ENCODE measurements at places on chromosomes 3 and 15.

DNA sequence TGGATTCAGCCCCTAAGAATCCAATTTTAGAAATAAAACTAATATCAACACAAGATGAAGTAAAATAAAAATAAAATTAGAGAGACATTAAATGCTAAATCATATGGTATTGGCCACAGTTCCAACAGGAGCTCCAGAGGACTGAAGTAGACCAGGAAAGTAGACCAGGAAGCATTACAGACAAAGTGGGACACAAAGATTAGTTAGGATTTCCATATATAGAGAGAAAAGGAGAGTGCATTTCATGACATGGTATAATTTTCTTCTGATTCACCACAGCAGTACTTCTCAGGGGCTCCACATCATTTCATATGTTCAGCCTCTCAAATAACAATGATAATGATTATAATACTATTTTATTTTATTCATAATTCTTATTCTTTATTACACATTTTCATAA is 18.3 kb downstream of the FGF7 start:
- DNase-seq, result no peak

DNA sequence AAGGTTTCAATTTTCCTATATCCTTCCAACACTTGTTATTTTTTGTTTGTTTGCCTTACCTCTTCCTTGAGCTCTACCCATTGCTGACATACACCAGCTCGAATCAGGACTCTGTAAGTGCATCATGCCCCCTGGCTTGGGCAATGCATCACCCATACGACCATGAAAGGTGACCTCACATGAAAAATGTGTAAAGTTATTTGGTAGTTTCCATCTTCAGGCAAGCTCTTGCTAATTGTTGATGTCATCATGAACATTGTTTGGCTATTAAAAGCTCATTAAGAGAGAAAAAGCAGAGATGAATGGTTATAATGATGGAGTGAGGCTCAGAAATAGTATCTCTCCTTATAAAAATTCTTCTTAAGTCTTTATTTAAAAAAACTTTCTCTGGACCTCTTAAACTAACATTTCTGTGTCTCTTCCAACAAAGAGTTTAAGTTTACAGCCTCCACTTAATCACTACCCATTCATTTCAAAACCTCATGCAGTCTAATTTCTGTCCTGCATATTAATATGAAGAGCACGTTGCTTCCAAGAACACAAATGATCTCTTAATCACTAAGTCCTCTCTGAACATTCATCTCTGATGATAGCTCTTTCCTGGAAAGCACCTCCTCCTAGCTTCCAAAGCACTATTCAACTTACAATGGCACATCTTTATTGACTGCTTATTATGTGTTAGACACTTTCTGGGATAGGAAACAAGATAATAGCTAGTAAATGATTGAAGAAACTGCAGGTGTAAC is 236.3 kb downstream of the NFKBIZ start:
- DNase-seq, result no peak

DNA sequence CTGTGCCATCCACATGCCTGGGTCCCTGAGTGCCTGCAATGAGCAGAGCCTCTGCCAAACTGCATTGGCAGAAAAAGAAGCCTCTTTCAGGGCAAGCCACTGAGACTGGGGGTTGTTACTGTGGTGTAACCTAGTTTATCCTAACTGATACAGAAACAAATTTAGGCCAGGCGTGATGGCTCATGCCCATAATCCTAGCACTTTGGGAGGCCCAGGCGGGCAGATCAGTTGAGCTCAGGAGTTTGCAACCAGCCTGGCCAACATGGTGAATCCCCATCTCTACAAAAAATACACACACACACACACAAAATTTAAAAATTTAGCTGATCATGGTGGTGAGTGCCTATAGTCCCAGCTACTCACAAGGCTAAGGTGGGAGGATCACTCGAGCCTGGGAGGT is 221.6 kb downstream of the TBC1D2B start:
- no peak for DNase-seq

- no peak for DNase-seq
Observed at GRCh38 chr3:108396336-108396735, 100.0 kb downstream of the HHLA2 start.

GRCh38 chr3:53630547-53630946 is 136.1 kb downstream of the CACNA1D start:
- DNase-seq, result no peak

DNA sequence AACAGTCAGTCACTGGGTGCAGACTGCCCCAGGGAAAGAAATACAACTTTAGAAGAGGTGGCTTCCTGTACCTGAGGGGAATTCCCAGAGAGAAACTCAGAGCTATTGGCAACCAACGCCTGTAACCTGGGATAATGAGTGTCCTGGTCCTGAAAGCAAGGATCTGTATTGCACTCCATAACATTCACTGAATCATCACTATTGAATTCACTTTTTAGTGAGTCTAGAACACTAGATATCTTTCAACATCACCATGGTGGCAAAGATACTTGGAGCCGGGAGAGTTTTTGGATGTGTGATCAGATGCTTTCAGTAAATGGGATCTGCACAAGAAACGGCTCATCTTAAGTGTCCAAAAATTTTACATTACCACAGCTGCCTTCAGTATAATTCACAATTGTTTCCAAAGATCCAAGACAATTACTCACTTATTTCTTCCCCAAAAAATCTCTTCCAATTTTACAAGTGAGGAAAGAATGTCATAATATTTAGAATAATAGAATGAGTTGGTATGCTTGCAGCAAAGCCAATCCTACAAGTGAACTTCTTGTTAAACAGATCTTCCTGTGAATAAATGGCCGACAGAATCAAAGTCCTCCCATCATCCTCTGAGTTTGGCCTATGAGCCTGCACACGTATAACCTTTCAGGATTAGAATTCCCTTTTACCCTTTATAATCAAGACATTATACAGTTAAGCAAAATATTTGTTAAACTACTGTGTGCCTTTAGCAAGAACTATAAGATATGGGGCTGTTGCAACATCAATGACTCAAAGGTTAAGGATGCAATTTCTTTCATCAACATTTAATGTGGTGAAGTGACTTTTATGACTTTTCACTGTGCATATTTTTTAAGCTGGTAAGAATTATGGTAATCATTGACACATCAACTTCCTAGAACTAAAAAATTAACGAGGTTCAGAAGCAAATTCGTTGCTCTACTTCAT is 243.3 kb upstream of the COL8A1 start:
- DNase-seq, result no peak

GRCh38 chr15:67307156-67307555 is 52.6 kb downstream of the IQCH start:
- DNase-seq, result no peak

- DNase-seq, result no peak
Observed at GRCh38 chr3:52379610-52380009, 63.5 kb downstream of the DNAH1 start.

GRCh38 chr15:45200799-45201556 is 13.2 kb upstream of the SHF start:
- peak; percentile 80 for DNase-seq

- no peak for DNase-seq
Observed at GRCh38 chr3:128040660-128041059, 11.6 kb upstream of the SEC61A1 start.

DNA sequence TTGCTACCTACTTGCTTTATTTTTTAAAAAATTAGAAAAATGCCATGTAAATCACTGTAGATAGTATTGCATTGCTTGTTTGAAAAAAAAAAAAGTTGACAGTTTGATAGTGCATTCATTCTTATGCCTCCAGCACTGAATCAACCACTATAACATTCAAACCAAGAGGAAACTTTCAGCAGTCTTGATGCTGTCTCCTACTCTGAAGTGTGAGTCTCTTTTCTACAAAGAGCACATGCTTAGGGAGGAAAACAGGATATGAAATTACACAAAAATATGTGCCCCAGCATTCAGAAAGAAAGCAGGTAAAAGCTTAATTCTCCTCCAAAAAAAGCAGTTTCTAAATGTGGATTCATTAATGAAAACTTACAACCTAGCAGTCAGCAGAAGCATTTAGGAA is 78.3 kb downstream of the ZBTB20 start:
- DNase-seq, result no peak

- no peak for DNase-seq
Observed at GRCh38 chr15:82805994-82806406, at the start of gene FSD2. Gene FSD2 (minus strand): TSS chr15:82806069. CDS start chr15:82787390, 18,679 bp downstream.

DNA sequence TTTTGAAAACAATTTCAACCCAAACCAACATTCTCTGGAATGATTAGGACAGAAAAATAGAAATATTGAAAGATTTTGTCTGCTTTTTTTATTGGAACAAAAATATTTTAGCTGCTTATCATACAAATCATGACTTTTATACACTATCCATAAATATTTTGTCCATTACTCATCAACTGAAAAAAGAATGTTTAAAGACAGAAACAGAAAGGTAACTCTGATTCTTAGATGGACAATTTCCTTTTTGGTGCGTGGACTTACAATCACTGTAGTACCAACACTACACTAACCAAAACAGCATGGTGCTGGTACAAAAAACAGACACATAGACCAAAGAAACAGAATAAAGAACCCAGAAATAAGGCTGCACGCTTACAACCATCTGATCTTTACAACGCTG is 582.8 kb upstream of the CCDC54 start:
- DNase-seq, result no peak

DNA sequence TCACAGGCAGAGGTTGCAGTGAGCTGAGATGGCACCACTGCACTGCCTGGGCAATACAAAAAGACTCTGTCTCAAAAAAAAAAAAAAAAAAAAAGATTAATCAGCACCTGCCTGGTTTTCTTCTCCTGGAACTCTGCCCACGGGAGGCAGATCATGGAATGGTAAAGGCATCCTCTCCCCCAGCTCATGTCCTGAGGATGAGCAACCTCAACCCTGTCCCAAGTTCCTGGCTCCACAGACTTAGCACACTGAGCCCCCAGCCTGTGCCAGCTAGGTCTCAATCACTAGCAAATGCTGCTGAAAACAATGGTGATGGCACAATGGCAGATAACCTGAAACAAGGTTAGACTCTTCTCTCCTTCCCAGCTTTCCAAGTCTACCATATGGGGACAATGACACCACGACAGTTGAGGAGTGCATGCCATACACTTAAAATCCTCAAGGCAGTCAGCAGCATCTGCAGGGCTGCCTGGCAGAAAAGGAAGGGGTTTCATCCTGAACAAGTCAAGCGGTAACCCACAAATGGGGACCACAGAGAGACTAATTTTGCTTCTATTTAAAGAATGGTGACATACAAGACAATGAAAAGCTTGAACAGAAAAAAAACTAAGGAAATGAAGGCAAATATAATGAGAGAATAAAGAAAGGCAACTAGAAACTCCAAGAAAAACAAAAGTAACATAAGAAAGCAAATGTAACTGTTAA is 4.8 kb downstream of the CLN6 start:
- DNase-seq, result no peak

DNA sequence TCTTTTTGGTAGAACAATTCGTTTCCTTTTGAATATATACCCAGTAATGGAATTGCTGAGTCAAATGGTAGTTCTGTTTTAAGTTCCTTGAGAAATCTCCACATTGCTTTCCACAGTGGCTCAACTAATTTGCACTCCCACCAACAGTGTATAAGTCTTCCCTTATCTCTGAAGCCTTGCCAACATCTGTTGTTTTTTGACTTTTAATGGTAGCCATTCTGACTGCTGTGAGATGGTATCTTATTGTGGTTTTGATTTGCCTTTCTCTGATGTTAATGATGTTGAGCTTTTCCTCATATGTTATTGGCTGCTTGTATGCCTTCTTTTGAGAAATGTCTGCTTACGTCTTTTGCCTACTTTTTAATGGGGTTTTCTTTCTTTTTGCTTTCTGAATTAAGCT is 270.6 kb upstream of the MEIS2 start:
- no peak for DNase-seq

DNA sequence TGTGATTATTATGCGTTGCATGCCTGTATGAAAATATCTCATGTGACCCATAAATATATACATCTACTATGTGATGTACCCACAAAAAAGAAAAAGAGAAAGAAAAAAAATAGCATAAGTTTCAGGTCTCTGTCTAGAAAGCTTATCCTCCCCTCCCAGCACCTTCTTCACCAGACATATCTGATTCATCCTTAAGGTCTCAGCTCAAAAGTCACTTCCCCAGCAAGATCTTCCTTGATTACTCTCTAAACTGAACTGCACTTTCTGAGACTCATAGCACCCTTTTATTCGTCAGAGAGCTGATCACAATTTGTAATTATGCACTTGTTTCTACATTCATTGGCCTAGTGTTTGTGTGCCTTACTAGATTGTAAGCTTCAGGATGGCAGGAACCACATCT is 11.1 kb upstream of the PTPN9 start:
- no peak for DNase-seq

DNA sequence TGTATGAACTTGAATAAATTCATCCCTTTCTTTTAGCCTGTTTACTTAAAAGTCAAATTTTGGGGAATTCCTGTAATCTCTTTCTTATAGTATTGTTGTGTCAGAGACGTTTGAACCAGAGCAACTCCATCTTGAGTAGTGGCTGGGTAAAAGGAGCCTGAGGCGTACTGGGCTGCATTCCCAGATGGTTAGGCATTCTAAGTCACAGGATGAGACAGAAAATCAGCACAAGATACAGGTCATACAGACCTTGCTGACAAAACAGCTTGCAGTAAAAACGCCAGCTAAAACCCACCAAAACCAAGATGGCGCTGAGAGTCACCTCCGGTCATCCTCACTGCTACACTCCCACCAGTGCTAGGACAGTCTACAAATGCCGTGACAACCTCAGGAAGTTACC is 94.5 kb downstream of the P3H2 start:
- no peak for DNase-seq
